ENCODE measurements at places on chromosomes 6 and 20. TPM values are rescaled to one million over a fixed set of nuclear protein-coding genes. Genes with fewer than 3 reads are reported as not detected.

Gene NKAPL
- total RNA-seq = 1.8 TPM

Gene BMP5
- total RNA-seq = 34.5 TPM

Gene MEP1A
- 0.06 TPM for total RNA-seq

Gene C20orf144
- total RNA-seq = not detected

Gene TMEM217
- total RNA-seq = 1.4 TPM

Gene BANF2
- not detected for total RNA-seq

Gene SDCBP2
- total RNA-seq = 8.7 TPM

Gene HTR1E
- total RNA-seq = 0.61 TPM

Gene FAM120B
- total RNA-seq = 34.8 TPM

Gene KIF13A
- total RNA-seq = 50.8 TPM

Gene MCHR2
- total RNA-seq = 0.11 TPM

Gene RSPO4
- 0.39 TPM for total RNA-seq

Gene NKAIN2
- 16.3 TPM for total RNA-seq

Gene SGK1
- total RNA-seq = 163 TPM

Gene CRISP2
- 0.44 TPM for total RNA-seq

Gene CRISP3
- 0.22 TPM for total RNA-seq

Gene PPIL1
- total RNA-seq = 39.2 TPM

Gene LPA
- 1.2 TPM for total RNA-seq

Gene SERPINB6
- 72.0 TPM for total RNA-seq

Gene TPX2
- total RNA-seq = 14.4 TPM

Gene MYBL2
- 6.9 TPM for total RNA-seq

Gene TMEM200A
- total RNA-seq = 8.8 TPM

Gene HCRTR2
- total RNA-seq = 2.8 TPM

Gene OR2B6
- not detected for total RNA-seq

Gene TMC2
- total RNA-seq = 1.2 TPM

Gene TSPO2
- 0.66 TPM for total RNA-seq

Gene RGS17
- 40.8 TPM for total RNA-seq

Gene WFDC11
- total RNA-seq = not detected

Data from spinal cord (tissue), 10 donors.